ENCODE measurements at places on chromosomes 3 and 15. TPM values are rescaled to one million over a fixed set of nuclear protein-coding genes. Genes with fewer than 3 reads are reported as not detected.

DNA sequence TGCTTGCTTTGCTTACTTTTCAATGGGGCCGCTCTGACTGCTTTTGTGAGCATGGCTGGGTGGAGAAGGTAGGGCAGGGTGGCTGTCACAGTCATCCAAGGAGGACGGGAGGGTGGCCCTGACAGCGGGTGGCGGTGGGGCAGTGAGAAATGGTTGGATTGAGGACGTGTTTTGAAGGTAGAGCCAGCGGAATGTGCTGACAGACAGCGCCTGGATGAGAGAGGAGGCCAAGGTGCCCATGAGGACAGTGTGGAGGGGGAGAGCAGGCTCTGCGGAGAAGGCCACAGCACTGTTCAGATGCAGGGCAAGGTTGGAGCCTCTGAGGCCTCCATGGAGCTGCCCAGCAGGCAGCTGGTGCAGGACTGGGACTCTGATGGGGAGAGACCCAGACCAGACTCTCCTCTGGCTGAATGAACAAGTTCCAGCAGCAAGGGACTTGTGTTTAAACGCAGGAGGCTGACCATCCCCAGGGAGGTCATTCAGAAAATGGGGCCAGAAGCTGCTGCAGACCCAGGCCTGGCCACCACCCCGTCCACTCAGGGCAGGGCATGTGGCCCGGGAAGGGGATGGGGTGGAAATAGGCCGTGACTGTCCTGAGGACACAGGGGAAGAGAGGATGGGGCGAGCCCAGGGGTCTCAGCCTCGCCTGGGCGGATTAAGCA is 120.3 kb upstream of the PRR20G start:
- DNase-seq = peak; percentile 72

- DNase-seq = no peak
These were observed 70.8 kb downstream of the RAB11A start for GRCh38 chr15:65939901-65940617.

- DNase-seq = no peak
These were observed 3.2 kb upstream of the RAD51 start for GRCh38 chr15:40691737-40692136.

- no peak for DNase-seq
These were observed 55.2 kb downstream of the CCDC66 start for GRCh38 chr3:56612146-56612545.

DNA sequence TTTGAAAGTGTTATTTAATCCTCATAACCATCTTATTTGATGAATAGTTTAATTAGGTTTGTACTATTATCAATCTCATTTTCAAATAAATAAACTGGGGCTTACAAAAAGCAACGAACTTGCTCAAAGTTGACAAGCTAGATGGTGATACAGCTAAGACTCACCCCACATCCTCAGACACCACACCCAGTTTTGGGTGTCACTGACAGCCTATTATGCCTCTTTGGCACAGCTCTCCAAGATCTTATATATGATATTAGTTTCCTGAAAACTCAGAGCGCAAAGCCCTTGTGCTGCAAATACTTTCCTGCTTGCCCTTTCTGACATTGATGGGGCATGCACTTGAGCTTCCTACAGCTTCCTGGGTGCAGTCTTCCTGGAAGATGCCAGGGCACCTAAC is 223.4 kb upstream of the GADL1 start:
- DNase-seq = no peak

DNA sequence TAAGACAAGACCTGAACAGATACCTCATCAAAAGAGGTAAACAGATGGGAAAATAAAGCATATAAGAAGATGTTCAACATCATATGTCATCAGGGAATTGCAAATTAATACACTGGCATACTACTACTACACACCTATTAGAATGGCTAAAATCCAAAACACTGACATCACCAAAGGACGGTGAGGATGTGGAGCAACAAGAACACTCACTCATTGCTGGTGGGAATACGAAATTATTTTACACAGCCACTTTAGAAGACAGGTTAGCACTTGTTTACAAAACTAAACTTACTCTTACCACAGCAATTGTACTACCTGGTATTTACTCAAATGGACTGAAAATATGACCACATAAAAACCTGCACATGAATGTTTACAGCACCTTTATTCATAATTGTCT is 119.6 kb downstream of the GSK3B start:
- DNase-seq = no peak

The EIF4G1 gene
- total RNA-seq = 207 TPM

The SENP8 gene
- total RNA-seq = 3.9 TPM

The UNC45A gene
- 62.1 TPM for total RNA-seq

DNA sequence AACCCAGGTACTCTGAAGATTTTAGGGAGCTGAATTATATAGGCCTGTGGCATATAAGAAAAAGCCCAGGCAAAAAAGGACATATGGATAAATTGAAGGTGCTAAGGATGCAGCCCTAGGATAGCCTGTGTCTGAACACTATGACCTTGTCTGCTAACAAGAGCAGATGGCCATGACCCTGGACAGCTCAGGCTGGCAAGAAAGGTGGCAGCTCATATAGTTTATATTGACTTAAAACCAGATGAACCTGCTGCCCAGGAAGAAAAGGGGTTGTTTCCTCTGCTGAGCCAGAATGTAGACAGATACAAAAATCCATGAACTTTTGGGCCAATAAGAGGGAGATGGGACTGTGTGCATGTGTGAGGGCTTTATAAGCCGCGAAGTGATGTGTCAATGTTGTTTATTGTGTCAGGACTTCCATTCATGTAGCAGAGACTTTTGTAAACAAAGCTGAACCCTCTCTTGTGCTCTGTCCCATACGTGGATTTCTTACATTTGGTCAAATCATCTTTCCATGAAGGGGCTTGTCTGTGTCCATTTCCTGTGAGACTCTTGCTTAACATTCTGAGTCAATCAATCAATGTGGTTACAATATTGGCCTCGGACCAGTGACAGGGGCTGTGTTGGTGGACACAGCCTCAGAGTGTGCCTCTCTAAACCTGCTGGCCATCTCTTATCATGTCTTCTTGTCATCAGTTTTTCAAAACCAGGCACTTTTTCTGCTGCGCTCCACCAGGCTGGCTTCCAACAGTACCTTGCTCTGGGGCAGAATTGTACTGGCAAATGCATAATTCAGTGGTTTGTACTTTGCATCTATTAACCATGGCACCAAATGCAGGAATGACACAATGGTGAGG is 321.2 kb downstream of the WDR72 start:
- DNase-seq = no peak

Measured in vagina (tissue), 2 donors.